Activated CD4-positive, alpha-beta T cell treated with anti-CD3 and anti-CD28 coated beads for 36 hours (primary cell): ENCODE measurements at places on chromosomes 5 and 9. TPM values are rescaled to one million over a fixed set of nuclear protein-coding genes. Genes with fewer than 3 reads are reported as not detected.
A peak's percentile ranks its signal among the peaks of the same experiment; 100 is the strongest.

Gene ORM2
- not detected for total RNA-seq

Gene THBS4
- total RNA-seq = 2.3 TPM

Gene LCN12
- total RNA-seq = 1.1 TPM

DNA sequence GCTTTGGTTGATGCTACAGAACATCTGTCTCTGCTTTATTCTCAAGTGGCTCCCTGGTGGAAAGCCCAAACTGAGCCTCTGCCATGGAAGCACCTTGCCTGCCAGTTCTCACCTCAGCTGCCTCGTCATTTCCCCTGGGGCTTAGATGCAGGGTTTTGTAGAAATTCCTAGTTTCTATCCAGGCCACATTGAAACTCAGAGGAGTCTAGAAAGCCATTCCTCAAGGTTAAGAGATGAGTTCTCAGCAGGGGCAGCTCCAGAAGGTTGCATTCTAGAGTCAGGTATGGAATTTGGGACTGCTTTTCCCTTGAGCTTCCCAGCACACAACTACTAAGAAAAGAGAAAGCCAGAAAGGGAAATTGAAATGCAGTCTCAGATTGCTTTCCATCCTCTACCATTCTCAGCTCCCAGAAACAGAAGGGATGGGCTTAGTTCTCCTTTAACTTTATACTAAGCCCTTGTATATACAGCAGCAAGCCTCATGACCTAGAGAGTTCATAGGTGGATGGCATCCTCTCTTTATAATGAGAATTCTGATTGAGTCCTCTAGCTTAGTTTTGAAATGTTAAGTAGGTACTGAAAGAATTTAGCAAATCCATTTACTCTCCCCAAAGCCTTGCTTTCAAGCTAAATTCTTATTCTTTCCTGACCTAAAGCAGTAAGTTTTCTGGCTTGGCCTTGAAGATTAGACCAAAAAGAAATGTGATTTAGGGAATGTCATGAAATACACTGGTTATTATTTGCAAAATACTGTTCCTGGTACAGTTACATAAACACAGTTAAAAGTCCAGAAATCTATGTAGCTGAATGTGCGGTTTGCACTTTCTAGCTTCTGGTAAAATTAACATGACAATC lies 66.0 kb upstream of the MEF2C start:
- H3K4me1 ChIP-seq = no peaks in the 10 kb centered on the region
- no peak for DNase-seq
- peaks cover 2% of the 10 kb centered on the region for H3K27me3 ChIP-seq

DNA sequence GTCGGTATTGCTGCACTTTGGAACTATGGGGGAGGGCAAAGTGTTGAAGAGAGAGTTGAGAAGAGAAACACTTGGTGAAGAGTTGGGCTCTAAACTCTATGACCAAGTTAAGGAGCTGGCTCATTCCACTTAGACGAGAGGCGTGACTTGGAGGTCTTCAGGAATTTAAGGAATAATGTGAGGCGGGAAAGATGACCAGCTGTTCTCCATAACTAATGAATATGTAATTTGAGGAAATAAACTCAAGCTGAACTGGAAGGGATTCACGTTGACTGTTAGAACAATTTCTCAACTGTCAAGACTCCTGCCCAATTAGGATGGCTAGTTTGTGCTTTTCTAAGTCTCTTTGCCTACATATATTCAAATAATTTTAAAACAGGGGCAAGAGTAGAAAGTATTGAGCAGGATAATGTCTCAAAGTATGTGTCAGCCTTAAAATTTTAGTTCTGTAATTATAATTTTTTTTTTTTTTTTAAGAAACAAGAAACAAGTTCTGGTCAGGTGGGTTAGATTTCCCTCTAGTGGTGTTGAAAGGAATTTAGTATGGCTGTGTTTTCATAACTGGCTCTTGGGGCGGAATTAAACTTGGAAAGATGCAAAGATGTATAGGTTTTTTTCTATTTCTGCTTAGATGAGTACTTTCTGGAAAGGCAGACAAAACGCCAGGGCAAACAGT lies 33.4 kb downstream of the TMEM252 start:
- H3K4me1 ChIP-seq = no peaks in the 10 kb centered on the region
- no peak for DNase-seq
- H3K4me3 ChIP-seq = no peak overlapping the region

- H3K27me3 ChIP-seq = peaks cover 6% of the 10 kb centered on the region
- no peaks in the 10 kb centered on the region for H3K36me3 ChIP-seq
- no peaks in the 10 kb centered on the region for H3K4me1 ChIP-seq
- H3K27ac ChIP-seq = no peak overlapping the region
- DNase-seq = peak; percentile 8
Observed at GRCh38 chr9:18208166-18209059, 265.5 kb upstream of the ADAMTSL1 start.

DNA sequence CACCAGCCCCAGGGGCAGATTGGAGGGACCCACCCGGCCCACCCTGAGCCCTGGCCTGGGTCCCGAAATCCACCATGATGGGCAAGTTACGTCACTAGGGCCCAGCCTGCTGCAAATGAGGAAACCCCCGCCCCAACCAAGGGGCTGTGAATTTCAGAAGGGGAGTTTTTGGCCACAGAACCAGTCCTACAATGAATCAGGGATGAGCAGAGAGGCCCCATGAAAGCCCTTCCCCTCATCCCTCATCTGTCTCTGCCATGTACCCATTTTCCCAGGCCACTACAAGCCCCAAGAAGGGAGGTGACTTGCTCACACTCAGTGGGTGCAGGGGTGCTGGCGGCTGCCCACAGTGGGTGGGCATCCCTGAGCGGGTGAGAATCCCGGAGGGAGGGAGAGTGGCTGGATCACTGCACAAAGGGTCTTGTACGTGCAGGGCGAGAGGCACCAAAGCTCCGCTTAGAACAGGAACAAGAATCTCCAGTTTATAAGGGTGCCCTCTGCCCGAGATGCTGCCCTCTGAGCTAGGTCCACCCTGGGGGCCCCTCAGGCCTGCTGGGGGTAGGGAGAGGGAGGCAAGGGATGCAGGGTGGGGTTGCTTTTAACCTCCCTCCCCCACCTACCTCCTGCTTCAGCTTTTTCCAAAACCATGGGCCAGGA lies 10.4 kb upstream of the TCF7 start:
- H3K27ac ChIP-seq = peak overlapping the region; percentile 89
- H3K4me1 ChIP-seq = peaks cover 84% of the 10 kb centered on the region
- DNase-seq = peak; percentile 73
- H3K4me3 ChIP-seq = peak overlapping the region; percentile 60
- H3K27me3 ChIP-seq = no peaks in the 10 kb centered on the region

DNA sequence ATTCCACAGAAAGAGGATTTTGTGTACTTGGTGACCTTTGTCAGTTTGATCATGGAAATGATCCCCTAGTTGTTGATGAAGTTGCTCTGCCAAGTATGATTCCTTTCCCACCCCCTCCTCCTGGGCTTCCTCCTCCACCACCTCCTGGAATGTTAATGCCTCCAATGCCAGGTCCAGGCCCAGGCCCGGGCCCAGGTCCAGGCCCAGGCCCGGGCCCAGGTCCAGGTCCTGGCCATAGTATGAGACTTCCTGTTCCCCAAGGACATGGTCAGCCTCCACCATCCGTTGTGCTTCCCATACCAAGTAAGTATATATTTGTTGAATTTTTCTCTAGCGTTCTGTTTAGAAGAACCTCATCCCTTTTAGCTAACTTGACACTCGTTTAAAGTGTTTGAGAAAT lies 30.0 kb downstream of the RBM27 start:
- no peaks in the 10 kb centered on the region for H3K27me3 ChIP-seq
- peaks cover 46% of the 10 kb centered on the region for H3K36me3 ChIP-seq
- no peak overlapping the region for H3K4me3 ChIP-seq
- DNase-seq = no peak
- no peak overlapping the region for H3K27ac ChIP-seq

DNA sequence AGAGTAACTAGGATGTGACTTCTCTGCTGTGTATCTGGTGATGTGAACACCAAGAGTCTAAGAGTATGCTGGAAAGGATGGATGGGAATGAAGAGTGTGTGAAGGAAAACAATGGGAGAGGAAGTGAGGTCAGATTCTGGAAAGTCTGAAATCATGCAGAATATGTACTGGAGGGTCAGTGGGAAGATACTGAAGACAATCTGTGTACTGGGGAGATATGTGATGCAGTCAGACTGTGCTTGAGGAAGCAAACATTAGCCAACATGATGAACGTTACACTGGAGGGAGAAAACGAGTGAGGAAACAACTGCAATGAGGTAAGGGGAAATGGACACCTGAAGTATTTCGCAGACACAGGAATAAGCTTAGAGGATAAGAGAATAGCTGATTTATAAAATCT lies 105.7 kb downstream of the NR3C1 start:
- H3K36me3 ChIP-seq = peaks cover 48% of the 10 kb centered on the region
- peaks cover 8% of the 10 kb centered on the region for H3K4me1 ChIP-seq
- H3K27ac ChIP-seq = peak overlapping the region; percentile 38
- no peaks in the 10 kb centered on the region for H3K27me3 ChIP-seq

GRCh38 chr5:94498199-94498598 lies 120.2 kb downstream of the KIAA0825 start:
- H3K27ac ChIP-seq = no peak overlapping the region
- no peak overlapping the region for H3K4me3 ChIP-seq
- no peaks in the 10 kb centered on the region for H3K36me3 ChIP-seq
- no peaks in the 10 kb centered on the region for H3K27me3 ChIP-seq

GRCh38 chr9:33172256-33173238 lies 5.4 kb upstream of the B4GALT1 start:
- H3K27ac ChIP-seq = peak overlapping the region; percentile 7
- no peak overlapping the region for H3K4me3 ChIP-seq
- no peaks in the 10 kb centered on the region for H3K36me3 ChIP-seq

GRCh38 chr9:106731910-106732309 lies 131.1 kb upstream of the ZNF462 start:
- H3K36me3 ChIP-seq = no peaks in the 10 kb centered on the region
- no peak for DNase-seq
- no peaks in the 10 kb centered on the region for H3K27me3 ChIP-seq
- H3K27ac ChIP-seq = no peak overlapping the region

GRCh38 chr5:111116550-111116949 lies 24.4 kb downstream of the WDR36 start:
- peaks cover 47% of the 10 kb centered on the region for H3K36me3 ChIP-seq
- no peak for DNase-seq
- H3K4me3 ChIP-seq = no peak overlapping the region
- no peaks in the 10 kb centered on the region for H3K27me3 ChIP-seq
- H3K27ac ChIP-seq = no peak overlapping the region

DNA sequence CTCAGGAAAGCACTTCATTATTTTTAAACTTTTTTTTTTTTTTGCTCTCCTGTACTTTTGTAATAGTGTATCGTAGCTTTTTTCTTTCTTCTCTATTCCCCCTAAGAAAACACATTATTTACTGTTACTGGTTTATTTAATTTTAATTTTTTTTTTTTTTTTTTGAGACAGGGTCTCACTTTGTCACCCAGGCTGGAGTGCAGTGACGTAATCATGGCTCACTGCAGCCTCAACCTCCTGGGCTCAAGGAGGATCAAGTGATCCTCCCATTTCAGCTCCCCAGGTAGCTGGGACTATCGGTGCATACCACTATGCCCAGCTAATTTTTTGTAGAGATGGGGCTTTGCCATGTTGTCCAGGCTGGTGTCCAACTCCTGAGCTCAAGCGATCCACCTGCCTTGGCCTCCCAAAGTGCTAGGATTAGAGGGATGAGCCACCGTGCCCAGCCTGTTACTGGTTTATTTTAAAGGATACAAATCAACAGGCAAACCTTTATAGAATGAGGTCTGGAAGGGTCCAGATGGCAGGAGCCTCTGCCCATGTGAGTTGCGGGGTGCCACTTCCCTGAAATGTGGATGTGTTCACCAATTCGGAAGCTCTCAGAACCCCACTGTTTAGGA lies 49.0 kb upstream of the TNFSF15 start:
- H3K4me3 ChIP-seq = no peak overlapping the region
- no peak for DNase-seq
- H3K36me3 ChIP-seq = peaks cover 5% of the 10 kb centered on the region
- H3K27ac ChIP-seq = no peak overlapping the region
- peaks cover 18% of the 10 kb centered on the region for H3K4me1 ChIP-seq
- H3K27me3 ChIP-seq = peaks cover 3% of the 10 kb centered on the region

GRCh38 chr5:82854956-82855355 lies 222.2 kb downstream of the TMEM167A start:
- H3K36me3 ChIP-seq = no peaks in the 10 kb centered on the region
- no peak for DNase-seq
- no peaks in the 10 kb centered on the region for H3K4me1 ChIP-seq
- H3K4me3 ChIP-seq = no peak overlapping the region
- no peak overlapping the region for H3K27ac ChIP-seq

GRCh38 chr5:1983401-1983800 lies 100.7 kb upstream of the IRX4 start:
- peaks cover 22% of the 10 kb centered on the region for H3K27me3 ChIP-seq
- no peaks in the 10 kb centered on the region for H3K4me1 ChIP-seq
- H3K4me3 ChIP-seq = no peak overlapping the region

DNA sequence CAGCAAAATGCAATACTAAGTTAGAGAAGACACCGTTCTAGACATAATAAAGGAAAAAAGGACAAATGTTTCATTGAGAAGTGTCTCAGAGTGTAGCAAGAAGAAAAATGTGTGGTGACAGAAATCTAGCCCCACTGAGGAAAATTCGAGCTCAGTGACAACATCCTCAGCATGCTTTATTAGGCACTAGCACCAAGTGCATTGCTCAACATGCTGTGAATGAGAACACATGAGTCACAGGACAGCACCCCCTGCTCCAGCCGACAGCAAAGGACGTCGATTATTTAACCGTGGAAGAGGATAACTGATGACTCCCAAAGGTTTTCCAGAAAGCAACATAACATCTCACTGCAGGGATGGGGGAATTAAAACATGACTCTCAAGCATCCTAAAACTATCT lies 182.7 kb downstream of the GNAQ start:
- no peak for DNase-seq
- no peak overlapping the region for H3K27ac ChIP-seq
- H3K36me3 ChIP-seq = no peaks in the 10 kb centered on the region
- no peaks in the 10 kb centered on the region for H3K27me3 ChIP-seq
- H3K4me1 ChIP-seq = peaks cover 28% of the 10 kb centered on the region
